ENCODE measurements at places on chromosomes 1 and 21. TPM values are rescaled to one million over a fixed set of nuclear protein-coding genes. Genes with fewer than 3 reads are reported as not detected.

KRTAP19-8 gene
- not detected for total RNA-seq

CFAP107 gene
- not detected for total RNA-seq

SPOCD1 gene
- total RNA-seq, result 8.0 TPM

LIN28A gene
- not detected for total RNA-seq

All from A549 treated with DMSO at 1 μM for 4 hours (cell line).